Stimulated activated CD8-positive, alpha-beta memory T cell treated with anti-CD3 and anti-CD28 coated beads, Interleukin-4, amount 100 ng/mL, for 24 hours (primary cell): ENCODE measurements at places on chromosomes 16 and 17.

DNA sequence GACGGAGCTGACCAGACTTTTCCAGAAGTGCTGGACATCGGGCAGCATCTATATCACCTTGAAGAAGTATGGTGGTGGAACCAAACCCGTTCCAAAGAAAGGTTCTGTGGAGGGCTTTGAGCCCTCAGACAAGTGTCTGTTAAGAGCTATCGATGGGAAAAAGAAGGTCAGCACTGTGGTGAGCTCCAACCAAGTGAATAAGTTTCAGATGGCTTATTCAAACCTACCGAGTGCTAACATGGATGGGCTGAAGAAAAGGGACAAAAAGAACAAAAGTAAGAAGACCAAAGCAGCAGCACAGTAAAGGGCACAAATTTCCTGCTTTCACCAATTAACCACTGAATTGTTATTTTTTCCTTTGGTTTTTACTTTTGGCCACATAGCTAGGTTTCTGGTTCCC lies 6.9 kb downstream of the KAT7 start:
- no peak for DNase-seq

DNA sequence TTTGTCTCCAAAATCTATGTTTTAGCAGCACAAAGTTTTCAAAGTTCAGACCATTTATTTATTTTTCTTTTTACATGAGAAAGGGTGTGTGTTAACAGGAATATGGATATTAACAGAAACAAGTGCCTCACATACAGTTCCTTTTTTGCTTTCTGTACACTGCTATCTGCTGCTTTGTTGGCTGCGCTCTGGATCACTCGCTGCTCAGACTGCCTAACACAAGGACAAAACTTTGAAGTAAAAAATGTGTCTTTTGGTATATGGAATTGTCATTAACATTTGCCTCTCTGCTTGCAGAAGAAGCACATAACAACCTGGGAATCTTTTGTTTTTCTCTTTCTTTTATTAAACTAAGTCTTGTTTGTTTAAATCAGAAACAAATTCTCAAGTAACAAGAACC lies 262.8 kb downstream of the ZFHX3 start:
- DNase-seq: no peak

DNA sequence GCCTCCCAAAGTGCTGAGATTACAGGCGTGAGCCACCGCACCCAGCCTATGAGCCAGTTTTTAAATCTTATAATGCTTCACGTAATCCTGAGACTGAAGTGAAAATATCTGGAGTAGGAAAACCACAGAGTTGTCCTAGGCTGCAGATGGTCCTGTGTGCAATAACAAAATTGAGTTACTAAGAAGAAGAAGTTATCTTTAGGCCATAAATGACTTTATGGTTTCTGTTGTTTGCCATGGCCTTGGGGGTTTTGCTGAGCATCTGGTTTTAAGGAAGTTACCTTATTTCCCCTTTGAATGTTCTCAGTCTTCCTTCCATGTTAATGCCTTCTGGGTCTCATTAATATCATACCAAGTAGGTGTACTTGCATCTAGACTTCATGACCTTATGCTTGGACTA lies 16.5 kb downstream of the NMT1 start:
- no peak for DNase-seq

DNA sequence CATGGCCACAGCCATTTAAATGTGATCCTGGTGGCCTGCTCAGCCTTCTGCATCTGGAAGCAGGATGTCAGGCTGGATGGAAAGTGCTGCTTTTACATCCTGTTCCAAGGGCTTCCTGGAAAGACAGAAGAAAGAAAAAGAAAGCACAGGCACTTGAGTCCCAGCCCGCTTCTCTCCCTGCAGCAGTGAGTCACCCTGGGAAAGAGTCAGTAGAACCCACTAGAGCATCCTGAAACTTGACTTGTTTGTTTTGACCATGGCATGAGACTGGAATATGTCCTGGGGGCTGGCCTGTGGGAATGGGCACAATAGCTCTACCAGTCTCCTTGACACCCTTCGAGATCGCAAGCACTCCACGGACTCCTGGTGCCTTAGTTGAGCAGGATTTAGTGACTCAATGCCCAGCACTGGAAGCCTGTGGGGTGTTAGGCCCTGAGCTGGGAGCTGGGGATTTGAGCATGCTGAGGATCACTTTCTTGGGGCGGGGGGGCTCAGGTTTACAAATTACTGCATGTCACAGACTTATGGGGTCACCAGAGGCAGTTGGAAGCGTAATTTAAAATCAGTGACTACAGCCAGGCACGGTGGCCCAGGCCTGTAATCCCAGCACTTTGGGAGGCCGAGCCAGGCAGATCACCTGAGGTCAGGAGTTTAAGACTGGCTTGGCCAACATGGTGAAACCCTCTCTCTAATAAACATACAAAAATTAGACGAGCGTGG lies 22.1 kb upstream of the GNA13 start:
- DNase-seq: no peak

DNA sequence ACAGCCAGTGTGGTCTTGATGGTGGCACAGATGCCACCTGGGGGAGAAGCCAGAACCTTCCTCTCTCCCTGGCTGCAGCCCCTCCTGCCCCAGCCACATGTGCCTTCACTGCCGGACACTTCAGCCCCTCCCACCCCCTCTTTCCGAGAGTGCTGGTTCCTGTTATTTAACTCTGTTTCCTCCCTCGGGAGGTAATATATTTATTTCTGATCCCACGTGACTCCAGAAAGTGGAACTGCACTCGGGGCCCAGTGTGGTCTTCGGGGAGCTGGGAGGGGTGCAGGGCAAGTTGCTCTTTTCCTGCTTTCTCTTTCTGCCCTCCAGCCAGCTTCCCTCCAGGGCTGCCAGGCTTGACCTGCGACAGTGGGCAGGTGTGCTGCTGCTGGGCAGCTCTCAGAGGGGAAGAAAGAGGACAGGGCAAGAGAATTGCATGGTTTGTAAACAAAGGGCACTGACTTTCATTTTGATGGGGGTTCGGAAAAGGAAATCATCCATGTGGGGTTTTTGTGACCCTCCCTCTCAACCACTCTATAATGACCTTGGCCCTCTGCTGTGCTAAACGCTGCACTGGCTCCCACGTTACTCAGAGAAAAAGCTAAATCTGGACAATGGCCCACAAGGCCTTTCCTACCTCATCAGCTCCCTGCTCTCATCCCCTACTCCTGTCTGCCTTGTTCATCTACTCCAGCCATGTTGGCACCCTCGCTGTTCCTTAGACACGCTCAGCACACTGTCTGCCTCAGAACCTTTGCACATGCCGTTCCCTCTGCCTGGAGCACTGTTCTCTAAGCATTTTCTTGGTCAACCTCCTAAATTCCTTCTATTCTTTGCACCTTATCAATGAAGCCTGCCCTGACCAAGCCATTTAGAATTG lies 8.2 kb upstream of the CIITA start:
- DNase-seq: no peak

DNA sequence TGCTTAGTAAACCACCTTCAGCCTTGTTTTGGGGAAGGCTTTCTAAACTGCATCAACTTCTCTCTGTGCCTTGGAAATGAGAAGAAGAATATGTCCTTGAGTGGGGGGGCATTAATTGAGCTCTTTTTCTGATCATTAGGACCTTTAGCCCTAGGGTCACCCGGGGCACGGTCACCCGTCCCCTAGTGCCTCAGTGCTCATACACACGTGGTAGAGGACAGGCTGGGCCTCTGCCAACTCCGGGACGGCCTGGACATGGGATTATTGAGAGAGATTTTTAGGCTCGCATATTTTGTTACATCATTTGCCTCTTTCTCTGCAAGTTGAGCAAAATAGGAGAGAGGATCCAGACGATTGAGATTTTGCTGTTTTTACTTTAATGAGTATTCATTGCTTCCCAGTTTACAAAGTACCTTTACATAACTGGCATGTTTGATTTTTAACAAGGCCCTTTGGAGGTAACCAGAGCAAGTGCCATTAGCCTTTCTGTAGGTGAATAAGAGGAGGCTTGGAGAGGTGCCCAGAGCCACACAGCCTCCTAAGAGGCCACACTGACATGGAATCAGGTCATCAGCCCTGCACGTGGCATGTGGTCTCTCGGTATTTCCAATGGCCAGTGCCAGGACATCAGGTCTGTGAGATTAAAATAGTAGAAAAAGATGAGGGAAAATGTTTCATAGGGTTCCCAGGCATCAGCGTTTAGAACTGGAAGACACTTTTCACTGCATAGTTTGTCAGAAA lies 11.1 kb downstream of the PMM2 start:
- DNase-seq: no peak

DNA sequence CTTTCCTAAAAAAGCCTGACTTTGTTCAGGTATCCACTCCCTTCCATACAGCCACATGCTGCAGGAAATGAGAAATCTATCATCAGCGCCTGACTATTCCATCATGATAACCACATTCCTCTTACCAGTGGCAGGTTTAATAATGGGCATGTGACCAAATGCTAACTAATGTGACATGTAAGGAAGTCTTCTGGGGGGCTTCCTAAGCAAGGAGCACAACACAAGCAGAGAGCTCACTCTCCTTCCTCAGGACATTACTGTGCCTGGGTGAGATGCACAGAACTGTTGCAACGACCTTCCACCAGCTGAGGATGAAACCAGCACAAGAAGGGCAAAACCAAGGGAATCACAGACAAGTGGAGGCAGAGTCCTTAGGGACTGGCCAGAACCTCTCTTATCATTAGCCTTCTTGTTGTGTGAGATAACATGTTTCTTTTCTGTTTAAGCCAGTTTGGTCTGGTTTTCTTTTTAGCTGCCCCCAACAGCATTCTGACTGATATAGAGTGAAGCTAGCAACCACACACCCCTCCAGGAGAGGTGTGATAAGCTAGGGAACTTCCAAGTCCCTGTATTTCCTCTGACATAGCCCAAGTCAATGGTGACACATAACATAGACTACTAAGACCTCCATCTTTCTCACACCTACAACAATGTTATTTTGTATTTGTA lies 16.9 kb downstream of the MYO1D start:
- DNase-seq: no peak

DNA sequence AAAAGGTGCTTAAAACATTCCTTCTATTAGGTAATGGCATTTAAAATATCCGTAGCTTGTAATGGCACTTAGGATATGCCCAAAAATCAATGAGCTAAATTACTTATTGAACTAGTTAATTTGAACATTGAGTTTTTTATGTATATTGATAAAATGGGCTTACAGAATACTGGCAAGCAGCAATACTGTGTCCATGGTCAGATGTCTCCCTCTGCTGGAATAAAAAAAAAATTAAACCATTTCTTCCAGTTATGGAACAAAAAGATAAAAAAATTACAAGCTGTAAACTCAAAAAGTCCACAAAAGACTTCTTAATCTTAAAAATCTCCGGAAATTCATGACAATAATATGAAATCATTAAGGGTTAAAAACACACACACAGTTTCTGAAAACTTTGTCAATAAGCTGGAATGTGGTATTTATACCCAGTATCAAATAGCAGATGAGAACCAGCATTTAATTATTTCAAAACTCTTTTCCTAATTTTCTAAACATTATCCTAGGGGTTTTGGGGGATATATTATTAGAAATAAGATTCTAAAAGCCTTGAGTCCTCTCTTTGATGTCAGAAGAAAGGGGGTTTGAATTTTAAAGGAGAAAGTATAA lies 21.5 kb upstream of the PSMD7 start:
- no peak for DNase-seq

DNA sequence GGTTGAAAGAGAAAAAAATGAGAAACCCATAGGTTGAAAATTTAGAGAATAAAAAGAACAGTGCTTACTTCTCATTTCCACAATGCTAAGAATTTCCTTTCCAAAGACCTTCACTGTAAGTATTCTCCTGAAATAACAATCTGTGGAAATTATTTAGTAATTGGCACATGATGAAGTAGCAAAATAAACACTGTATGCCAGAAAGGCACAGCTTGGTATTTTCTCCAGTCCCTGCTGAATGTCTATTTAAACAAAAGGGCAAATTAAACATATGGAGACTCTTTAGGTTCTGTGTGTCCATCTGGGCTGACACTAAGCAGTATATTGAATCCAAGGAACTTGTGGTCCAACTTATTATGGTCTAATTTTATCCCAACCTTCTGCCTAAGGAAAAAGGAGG lies 46.1 kb downstream of the CHCT1 start:
- DNase-seq: no peak

GRCh38 chr17:71828182-71828596 lies 292.6 kb upstream of the SOX9 start:
- DNase-seq: no peak
